ENCODE measurements at places on chromosomes 5 and 9.

DNA sequence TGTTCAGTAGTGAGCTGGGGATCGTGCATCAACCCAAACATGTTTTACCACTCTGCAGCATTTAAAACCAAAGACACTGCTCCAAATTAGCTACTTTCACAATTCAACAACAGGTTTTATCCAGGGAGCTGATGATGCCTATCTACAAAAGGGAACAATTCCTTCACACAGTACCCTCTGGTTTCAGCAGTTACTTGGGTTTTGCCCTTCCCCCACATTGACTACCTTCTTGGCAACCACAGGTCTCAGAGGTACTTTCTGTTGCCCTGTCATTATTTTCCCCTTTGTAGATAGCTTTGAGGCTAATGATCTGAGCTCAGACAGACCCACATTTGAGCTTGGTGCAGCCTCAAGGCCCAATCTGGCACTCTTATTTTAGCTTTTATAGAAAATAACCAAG, 96.1 kb downstream of the WDR41 start:
- no peak for DNase-seq

DNA sequence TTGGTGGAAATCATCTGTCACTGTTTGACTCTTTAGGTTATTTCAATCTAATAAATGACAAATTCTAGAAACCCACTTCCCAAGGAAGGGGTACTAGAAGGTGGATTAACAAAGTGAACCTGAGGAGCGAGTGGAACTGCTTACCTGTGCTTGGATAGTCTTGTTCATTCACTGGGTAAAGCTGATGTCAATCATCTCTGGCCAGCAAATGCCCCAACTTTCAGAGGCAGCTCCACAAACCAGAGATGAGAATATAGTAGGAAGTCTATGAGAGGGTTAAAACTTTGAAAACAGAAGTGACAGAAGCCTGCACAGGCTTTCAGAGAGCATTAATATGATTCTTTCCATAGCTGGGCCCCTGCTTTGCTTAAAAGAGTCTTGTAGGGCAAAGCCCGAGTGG, 7.3 kb upstream of the FOXE1 start:
- no peak for DNase-seq

- peak; percentile 4 for DNase-seq
These were observed 142.7 kb downstream of the C5orf15 start for GRCh38 chr5:133825631-133826289.

DNA sequence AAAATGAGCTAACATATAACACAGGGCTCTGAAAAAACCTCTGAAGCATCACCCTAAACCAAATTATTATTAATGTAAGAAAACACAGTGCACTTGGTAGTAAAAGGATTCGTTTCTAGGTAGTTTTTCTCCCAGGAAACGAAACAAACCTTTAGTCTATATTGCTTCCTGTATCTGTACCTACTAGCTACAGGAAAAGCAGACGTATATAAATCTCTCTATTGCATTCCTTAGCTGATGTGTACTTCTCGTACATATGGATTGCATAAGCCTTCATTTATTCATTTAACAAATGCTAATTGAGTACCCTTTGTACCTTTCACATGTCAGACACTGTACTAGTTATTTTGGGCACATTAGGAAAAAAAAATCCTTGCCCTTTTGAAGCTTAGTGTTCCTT, 85.0 kb upstream of the RASA1 start:
- no peak for DNase-seq

DNA sequence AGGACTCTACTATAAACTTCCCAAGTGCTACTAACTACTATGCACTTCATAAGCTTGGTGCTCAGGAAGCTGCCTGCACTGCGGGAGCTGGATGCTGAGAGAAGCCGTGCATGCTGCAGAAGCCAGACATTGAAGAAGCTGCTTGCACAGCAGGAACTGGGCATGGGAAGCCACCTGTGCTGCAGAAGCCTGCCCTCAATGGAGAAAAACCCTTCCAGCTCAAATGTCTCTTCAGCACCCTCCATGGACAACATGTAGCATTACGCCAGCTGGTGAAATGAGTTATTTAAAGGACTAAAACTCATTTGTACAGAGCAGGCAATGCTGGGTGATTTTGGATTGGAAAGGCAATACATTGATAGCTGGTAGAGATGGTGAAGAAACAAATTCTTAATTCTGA, 247.2 kb downstream of the KIF4B start:
- DNase-seq: peak; percentile 43

DNA sequence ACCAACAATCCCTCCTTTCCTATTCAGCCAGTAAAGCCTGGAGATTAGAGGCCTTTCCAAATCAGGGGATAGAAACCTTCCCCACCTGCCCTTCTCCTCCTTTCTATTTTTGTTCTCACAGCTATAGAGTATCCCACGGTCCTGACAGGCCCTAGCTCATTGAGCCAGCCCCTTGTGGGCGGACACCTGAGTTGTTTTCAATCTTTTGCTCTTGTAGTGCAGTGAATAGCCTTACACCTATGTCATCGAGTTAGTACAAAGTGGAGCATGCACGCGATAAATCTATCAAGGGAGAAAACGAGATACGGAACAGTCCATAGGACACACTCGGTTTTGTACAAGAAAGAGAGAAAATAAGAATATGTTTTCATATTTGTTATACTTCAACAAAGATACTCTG, 77.2 kb downstream of the TSPAN17 start:
- DNase-seq: peak; percentile 33

DNA sequence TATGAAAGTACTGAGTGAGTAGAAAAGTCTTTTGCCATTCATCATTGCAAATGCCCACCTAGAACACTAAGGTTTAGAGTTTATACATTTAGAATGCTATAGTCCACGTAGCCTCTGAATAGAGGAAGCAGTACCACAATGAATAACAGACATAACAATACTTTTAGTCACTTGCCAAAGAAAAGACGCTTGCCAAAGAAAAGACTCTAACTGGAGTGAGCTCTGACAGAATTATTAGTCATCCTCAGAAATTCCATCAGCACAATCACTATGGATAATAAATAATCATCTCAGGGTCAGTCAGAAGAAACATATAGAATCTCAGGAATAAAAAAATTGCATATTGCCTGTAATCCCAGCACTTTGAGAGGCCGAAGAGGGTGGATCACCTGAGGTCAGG, 168.5 kb upstream of the TARS1 start:
- DNase-seq: no peak

DNA sequence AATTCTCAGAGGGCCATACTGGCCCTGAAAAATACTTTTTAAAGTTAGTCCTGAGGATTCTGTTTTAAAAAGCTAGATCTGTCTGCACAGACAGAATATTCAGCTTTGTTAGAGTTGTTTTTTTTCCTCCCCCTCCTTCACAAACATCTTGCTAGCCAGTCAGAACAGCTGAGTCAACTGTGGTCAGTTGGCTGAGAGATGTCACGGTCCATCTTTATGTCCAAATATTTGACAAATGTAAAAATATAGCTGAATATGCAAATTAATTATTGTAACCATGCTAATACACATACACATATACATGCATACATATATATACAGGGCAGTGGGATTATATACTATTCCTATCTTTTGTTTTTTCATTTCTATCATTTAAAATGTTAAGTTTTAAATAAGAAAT, 33.9 kb downstream of the UNC13B start:
- no peak for DNase-seq

GRCh38 chr9:127493592-127494303, 42.4 kb downstream of the LRSAM1 start:
- DNase-seq: no peak

DNA sequence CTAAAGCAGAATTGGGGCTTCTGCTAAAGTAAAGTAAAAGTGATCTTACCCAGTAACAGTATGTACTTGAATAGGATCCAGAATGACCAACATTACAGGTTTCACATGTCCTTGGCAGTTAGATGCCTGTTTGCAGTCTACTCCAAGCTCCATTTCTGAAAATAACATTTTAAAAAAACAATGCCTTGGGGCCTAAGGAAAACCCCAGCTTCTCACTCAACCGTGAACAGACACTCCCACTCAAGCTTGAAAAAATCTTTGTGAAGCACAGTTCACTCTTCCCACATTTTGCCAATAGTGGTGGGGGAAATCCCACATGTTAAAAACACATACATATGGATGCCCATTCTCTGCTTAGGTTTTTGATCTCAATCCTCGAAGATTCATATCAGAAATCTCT, 304.1 kb downstream of the ARRDC3 start:
- no peak for DNase-seq

GRCh38 chr5:134784946-134785620, 26.5 kb downstream of the DDX46 start:
- no peak for DNase-seq

GRCh38 chr9:126374366-126374781, 47.7 kb downstream of the MVB12B start:
- DNase-seq: no peak

DNA sequence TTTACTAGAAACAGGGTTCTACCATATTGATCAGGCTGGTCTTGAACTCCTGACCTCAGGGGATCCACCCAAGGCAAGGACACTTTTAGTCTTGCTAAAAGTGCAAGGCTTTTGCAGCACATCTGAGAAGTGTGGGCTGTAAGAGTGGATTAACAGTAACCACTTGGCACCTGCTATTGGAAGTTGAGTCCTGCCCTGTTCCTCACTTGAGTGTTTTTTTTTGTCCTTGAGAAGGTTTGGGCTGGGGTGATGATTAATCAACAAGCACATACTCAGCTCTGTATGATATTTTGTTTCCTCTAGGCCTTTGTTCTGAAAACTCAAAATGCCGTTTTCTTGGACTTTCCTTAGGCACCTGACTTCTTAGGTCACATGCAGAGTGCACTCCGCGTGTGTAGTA, 37.4 kb downstream of the SNX30 start:
- no peak for DNase-seq

DNA sequence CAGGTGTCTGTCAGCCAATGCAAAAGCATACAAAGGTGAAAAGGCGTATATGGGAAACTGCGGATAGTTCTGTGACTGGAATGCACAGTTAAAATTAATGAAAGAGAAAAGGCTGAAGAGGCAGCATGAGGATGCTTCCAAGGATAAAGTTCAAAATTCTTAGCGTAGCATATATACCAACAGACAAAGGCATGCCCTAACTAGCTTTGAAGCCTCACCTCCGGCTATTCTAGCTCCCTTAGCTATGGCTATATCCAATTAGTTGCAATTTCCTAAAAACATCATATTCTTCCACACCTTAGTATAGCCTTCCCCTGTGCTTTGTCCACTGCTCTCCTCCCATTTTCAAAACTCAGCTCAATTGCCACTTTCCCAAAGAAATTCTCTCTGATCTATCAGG, 1.4 kb upstream of the DNAJA1 start:
- no peak for DNase-seq

- peak; percentile 14 for DNase-seq
These were observed 10.3 kb upstream of the ABL1 start for GRCh38 chr9:130824643-130825350.

- DNase-seq: no peak
These were observed 189.3 kb downstream of the DEPDC1B start for GRCh38 chr5:60510663-60511062.

GRCh38 chr9:68933434-68934328, 80.2 kb downstream of the PRKACG start:
- DNase-seq: no peak

DNA sequence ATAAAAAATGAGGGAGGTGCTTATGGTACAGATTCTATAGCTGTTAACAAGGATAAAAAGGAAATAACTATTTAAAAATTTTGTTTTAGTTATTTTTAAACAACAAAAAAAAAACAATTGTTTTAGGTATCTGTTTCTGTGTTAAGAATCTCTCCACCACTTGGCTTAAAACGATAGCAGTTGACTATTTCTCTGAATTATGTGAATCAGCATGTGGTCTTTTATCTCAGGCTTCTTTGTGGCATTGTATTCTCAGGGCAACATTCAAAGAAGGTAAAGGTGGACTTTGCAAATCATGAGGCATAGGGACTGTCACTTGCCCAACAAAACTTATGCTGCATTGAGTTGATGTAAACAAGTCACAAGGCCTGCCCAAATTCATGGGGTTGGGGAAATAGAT, 55.2 kb downstream of the ERBIN start:
- no peak for DNase-seq
